ENCODE measurements at places on chromosomes 11 and 22. TPM values are rescaled to one million over a fixed set of nuclear protein-coding genes. Genes with fewer than 3 reads are reported as not detected.

Gene SLC22A6
- total RNA-seq, result not detected

DNA sequence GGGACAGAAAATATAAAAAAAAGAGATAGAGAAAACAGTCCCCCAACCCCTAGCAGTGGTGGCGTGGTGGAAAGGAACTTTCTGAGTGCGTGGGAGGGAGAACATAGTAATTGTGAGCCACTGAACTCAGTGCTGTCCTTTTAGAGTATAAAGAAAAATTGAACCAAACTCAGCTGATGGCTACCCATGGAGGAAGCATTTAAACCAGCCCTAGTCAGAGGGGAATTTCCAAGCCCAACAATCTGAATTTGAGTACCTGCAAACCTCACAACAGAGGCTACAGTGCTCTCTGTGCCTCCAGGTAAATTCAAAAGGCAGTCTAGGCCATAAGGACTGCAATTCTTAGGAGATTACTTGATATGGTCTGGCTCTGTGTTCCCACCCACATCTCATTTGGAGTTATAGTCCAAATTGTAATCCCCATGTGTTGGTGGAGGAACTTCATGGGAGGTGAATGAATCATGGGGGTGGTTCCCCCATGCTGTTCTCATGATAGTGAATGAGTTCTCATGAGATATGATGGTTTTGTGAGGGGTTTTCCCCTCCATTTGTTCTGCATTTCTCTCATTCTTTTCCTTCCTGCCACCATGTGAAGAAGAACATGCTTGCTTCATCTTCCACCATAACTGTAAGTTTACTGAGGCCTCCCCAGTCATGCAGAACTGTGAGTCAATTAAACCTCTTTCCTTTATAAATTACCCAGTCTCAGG, 687.8 kb downstream of the FAM181B start:
- no peak for DNase-seq

DNA sequence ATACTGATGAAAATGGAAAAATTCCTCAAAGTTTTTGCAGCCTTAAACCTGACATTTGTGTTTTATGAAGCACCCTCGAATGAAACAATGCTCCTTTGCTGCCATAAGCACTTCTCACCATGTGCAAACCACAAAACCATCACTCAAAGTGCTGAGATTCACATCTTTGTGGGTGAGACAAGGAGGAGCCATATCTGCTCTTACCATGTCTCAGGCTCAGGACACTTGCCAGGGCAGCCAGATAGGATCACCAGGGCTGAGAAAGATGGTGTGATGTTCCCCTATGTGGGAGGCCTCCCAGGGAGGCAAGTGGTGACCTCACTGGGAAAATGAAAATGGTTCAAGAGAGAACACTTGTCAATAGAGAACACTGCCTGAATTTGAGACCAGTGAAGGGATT, 120.4 kb downstream of the CCDC34 start:
- DNase-seq, result no peak

DNA sequence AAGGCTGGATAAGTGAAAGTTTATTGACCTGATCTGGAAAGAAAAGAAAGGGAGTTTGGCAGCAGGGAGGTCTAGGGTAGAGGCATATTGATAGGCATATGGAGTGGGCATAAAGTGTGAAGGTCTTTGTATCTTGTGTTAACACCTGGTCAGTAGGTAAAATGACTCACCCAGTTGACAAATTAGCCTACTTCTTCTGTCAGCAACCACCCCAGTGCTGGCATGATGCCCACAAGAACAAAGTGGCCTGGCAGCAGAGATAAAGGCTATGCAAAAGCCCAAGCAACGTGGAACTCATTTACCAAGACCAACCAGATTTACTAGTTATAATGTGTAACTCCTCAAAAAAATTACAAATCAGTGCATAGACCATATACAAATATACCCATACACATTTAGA, 4.9 kb downstream of the OR10A3 start:
- DNase-seq, result no peak

GRCh38 chr11:65884716-65885092, 3.6 kb downstream of the FIBP start:
- DNase-seq, result peak; percentile 83

- no peak for DNase-seq
Measured at GRCh38 chr11:100939571-100939970, 190.0 kb downstream of the PGR start.

DNA sequence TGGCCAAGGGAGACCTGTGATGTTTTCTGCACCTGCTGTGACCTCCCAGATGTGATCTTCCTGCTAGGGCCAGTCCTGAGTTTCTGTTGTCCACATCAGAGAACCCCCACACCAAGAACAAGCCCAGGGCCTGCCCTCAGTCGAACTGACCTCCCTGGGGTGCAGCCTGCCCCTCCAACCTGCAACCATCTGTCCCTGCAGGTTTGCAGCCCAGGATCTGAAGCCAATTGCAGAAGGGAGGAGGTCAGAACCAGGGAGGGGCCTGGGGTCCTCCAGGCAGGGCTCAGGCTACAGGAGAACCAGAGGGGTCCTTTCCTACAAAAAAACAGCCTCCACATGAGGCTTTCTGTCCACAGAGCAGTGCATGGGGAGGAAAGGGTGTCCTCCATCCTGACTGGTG, 807 bp downstream of the TRIM3 start:
- DNase-seq, result no peak

GRCh38 chr11:117560780-117561530, 233.3 kb downstream of the CEP164 start:
- DNase-seq, result no peak
